ENCODE measurements at places on chromosomes 6 and 20.
A peak's percentile ranks its signal among the peaks of the same experiment; 100 is the strongest.

DNA sequence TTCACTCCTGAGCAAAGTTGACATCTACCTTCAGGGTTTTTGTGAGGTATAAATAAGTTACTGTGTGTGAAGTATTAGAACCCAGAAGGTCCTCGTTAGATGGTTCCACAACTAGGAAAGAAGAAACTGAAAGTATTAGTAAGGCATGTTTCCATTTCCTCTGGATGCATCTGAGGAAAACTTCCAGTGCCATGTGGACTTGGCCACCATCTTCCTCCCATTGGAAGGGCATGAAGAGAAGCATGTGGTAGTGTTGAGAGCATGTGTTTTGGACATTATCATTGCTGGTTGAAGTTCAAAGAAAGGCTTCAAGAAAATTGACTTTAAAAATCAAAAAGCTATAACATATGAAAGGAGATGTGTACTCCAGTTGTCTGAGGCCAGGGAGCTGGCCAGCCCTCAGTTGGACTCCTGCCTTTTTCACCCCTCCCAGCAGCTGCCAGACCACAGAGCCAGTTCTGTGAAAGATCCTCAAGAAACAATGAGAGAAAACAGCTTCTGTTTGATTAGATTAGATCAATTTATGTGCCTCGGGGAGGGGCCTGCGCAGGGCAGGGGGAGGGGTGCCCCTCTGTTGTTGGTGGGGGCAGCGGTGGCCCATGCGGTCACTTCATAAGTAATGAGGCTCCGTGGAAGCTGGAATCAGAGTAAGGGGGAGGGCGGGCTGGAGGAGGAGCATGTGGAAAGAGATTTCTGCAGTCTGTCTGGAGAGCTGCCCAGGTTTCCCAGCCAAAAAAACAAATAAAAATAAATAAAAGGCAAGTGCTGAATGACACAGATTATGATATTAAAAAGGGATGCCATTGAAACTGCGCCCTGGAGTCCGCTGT lies 154.0 kb downstream of the JARID2 start:
- peak; percentile 47 for DNase-seq

- DNase-seq: no peak
Measured at GRCh38 chr6:169866668-169867521, 115.5 kb downstream of the ERMARD start.

DNA sequence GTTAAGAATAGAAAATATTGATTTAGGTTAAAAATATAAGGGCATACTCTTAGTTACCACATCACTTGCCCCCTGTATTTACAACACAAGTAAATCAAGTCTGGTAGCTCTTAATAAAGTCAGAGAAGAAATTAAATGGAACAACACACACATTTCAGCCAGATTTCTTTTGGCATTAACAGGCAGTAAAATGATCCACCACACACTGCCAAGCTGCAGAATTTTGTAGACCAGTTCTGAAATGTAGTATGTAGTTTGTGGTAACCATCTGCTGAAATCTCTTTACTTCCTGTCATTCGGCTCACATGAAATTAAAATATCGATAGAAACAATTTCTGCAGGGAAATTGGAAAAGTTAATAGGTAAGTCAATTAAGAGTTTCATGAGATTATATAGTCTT lies 326.8 kb downstream of the KHDRBS2 start:
- no peak for DNase-seq

DNA sequence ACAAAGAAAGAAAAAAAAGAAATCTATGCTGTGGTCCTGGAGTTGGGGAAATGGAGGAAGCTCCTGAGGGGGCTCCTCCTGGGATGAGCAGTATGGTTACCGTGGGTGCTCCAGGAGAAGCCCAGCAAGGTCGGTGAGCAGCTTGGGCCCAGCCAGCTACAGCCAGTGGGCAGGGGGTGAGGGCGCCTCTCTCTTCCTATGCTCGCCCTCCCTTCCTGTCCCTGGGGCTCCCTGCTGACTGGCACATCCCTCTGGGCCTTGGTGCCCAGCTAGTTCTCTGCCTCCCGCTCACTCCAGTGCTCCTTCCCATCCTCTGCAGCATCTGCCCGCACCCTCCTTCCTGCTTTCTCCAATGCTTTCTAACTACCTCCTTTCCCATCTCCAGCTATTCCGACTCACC lies 16.6 kb downstream of the CD40 start:
- DNase-seq: no peak

DNA sequence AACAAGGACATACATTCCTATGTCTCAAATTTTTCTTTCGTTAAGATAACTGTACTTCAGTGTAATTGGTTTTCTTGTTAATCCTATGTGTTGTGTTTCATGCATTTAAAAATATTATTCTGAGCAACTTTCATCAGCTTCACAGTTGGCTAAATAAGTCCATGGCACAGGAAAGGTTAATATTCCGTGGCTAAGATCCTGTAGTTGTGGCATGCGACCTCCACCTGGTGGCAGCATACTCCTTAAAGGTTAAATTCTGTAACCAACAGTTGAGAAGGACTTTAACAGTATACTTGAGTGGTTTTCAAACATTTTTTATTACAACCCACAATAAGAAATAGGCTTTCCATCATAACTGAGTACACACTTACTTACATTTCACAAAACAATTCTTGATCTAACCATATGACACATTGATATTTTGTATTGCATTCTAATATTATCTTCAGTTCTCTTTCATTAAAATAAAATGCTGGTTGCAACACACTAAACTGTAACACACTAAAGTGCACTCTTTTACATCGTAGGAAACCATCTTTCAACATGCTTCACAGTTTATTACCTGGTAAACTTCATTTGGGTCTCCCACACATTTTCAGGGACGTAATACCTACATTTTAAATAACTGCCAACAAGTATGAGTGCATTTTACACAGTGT lies 118.3 kb downstream of the SLX4IP start:
- DNase-seq: peak; percentile 2

GRCh38 chr6:158760618-158761250 lies 58.4 kb downstream of the EZR start:
- no peak for DNase-seq

- no peak for DNase-seq
Measured at GRCh38 chr6:17218749-17219093, 62.4 kb upstream of the RBM24 start.

DNA sequence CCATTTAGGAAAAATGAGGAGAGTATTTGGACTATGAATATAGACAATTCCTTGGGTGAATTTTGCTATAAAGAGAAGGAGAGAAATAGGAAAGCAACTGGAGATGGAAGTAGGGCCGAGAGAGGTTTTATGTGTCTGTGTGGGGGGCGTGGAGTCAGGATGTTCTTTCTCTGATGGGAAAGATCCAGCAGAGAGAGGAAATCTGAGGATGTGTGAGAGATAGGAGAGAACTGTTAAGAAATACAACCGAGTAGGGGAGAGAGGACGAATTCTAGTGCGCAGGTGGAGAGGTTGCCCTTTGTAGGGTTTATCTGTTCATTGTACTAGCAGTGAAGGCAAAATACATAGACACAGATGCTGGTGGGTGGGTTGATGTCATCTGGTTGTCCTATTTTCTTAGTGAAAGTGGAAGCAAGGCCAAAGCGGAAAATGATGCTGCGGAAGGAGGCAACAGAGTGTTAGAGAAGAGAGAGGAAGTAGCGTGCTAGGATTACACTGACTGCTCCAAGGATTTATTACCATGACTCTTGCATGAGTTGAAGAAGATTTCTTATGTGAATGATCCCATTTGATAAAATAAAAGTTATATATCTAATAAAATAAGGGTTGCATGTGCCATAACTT lies 57.7 kb downstream of the CLVS2 start:
- no peak for DNase-seq

DNA sequence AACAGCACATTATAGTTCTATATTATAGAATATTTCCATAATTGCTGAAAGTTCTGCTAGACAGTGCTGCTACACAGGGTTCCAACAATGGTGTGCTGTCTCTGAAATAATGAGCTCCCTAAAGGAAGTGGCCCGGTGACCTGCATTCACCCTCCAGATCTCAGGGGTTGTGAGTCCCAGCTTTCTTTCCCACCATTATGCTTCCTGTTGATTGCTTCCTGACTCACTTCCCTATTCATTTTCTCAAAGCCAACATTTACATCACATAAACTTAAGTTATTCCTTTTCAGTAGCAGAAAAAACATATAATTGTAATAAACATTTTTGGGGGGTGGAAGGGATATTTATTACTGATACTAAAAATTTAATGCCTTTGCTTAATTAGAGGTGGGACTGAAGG lies 12.9 kb upstream of the CCN6 start:
- no peak for DNase-seq

DNA sequence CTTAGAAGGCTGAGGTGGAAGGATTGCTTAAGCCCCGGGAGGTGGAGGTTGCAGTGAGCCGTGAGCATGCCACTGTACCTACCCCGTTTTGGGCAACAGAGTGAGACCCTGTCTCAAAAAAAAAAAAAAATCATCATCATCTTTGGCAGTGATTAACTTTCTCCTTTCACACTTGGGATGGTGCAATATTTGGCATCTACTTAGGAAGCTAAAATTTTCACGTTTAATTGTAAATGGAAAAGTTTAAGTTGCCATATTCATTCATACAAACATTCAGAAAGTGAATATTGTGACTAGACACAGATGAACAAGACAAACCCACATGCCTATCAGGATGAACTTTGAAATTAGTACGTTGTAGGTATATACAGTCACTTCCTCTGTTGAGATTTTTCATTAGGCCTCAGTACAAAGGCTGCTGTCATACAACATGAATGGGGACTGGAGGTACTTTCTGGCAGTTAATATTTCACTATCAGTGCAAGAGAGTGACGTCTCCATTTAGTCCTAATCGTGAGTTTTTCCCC lies 10.3 kb downstream of the TOP1 start:
- DNase-seq: no peak

- peak; percentile 22 for DNase-seq
Measured at GRCh38 chr6:37244430-37245310, 12.9 kb upstream of the TBC1D22B start.

- DNase-seq: no peak
Measured at GRCh38 chr6:82033631-82034211, 213.8 kb downstream of the IBTK start.

- no peak for DNase-seq
Measured at GRCh38 chr6:90385759-90386313, 89.2 kb upstream of the BACH2 start.

DNA sequence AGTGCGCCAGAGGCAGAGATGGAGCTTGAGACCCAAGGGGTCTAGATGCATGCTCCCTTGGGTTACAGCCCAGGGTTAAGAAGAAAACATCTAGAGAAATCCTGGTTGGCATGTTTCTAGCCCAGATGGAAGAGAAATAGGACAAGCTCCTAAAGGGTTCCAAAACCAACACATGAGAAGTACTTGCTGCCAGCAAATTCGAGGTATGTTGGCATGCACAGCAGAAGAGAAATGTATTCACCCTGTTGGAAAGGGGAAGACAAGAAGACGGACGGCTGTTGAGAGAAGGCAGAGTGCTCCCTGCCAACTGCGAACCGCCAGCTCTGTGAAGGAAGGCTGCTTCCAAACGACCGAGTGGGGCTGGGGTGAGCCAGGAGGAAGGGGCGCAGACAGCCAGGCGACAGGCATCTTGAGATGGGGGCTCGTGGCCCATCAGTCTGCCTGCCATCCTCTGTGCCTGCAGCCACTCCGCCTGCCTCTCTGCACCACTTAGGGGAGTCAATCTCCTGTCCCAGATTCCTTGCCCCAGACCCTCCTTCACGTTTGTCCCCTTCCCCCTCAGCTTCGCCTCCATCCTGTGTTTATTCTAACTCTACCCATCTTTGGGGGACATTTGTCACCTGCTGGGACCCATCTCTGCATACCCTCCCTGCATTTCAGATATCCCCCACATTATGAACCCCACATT lies 249.2 kb downstream of the CDC5L start:
- no peak for DNase-seq

DNA sequence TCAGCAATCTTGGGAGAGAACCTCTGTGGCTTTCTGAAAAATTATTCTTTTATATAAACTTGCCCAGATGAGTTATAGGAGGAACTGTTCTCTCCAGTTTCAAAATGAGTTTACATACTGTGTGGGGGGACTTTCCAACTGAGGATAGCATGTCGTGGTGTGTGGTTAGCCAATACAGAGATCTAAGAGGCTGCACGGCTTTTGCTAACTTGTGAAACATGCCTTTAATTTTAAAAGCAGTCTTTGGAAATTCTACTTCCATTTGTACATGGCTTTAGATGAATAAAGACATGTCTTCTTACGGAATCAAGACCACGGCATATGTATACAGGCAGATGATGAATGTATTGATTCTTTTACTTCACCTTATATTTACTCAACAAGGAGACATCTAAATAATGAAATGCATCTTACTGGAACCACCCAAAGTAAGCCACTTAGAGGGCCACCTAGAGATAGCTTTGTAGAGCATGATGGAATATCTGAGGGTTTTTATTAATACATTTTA lies 39.8 kb downstream of the HIVEP1 start:
- DNase-seq: no peak

- no peak for DNase-seq
Measured at GRCh38 chr6:4209196-4209595, 73.8 kb upstream of the ECI2 start.

DNA sequence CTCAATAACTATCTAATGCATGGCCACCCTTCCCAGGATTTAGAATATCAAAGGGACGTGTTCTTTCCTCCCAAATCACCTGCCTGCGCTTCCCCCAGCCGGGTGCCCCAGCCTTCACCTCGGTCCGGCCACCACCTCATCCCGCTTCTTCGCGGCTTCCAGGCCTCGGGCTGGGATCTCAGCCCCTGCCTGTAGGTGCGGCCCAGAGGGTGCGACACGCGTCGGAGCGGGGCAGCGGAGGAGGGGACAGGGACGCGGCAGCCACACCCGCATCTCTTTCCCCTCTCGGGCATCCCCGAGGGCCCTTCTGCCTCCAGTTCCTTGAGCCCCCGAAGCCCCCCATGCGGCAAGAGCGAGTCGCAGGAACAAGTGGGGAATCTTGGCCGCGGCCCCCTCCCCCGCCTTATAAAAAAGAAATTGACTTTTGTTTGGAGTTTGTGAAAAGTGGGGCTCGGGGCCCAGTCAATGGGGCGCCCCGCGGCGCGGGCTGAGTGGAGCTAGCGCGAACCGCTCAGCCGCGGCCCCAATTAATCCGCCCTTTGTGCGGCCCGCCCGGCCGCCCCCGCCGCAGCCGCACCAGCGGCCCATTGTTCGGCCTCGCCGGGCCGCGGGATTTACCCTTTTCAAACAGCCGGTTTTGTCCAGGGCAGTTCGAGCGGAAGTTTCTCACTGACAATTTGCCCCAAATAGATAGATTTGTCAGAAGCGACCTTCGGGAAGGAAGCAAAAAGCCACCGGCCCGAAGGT lies 8.4 kb upstream of the NR2E1 start:
- DNase-seq: peak; percentile 68

DNA sequence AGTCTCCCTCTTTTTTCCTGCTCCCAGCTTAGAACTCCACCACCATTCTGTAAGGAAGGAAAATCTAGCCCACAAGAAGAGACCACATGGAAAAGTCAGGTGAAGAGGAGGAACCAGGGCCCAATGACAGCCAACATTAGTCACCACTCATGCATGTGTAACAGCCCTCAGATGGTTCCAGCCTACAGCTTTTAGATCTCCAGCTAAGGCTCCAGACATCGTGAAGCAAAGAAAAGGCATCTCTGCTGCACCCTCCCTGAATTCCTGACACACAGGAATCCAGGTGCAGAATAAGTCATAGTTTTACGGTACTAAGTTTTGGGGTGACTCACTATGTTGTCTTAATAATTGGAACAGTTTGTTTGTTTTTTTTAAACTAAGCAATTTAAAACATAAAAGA lies 25.5 kb downstream of the DCDC2 start:
- DNase-seq: no peak
